ENCODE measurements at places on chromosomes 12 and 14. TPM values are rescaled to one million over a fixed set of nuclear protein-coding genes. Genes with fewer than 3 reads are reported as not detected.

The AICDA gene
- total RNA-seq, result not detected

The AJUBA gene
- 47.9 TPM for total RNA-seq

The RASSF9 gene
- under 0.01 TPM for total RNA-seq

The CNTN1 gene
- total RNA-seq, result under 0.01 TPM

The ACACB gene
- total RNA-seq, result 2.5 TPM

The DNAJC22 gene
- total RNA-seq, result 9.1 TPM

The POTEG gene
- not detected for total RNA-seq

The AQP5 gene
- not detected for total RNA-seq

The HVCN1 gene
- total RNA-seq, result 4.9 TPM

The PCED1B gene
- total RNA-seq, result 0.17 TPM

The FAM90A1 gene
- 0.17 TPM for total RNA-seq

The IL31 gene
- not detected for total RNA-seq

The CFAP54 gene
- 0.34 TPM for total RNA-seq

The TEP1 gene
- total RNA-seq, result 7.0 TPM

The SRGAP1 gene
- 4.9 TPM for total RNA-seq

The C3AR1 gene
- total RNA-seq, result not detected

The TAS2R20 gene
- under 0.01 TPM for total RNA-seq

The LMO3 gene
- not detected for total RNA-seq
